ENCODE measurements at places on chromosomes 11 and 22.

GRCh38 chr22:46634011-46634699 is 14.0 kb downstream of the GRAMD4 start:
- DNase-seq = no peak

DNA sequence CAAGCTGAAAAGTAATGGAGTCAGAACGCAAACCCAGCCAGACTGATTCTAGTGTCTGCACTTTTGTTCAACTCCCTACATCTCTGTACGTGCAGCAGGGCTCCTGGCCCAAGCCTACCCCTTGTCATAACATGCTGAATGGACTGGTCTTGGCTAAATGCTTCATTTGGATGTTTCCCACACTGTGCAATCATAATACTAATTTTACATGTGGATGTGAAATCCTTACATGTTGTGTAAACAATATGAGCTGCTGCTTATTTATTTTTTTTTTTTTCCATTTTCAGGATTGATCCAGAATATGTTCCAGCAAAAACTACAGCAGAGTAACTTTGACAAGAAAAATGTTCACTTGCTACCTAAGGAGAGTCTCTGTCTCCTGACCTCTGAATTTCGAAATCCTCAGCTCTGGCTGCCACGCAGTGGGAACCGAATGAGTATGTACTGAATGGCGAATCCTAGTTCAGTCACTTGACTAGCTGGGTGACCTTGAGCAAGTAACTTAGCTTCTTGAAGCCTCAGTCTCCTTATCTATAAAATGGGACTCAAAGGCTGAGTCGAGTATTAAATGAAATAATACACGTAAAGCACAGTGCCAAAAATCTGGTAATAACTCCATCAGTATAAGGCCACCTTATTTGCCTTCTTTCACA is 133.4 kb downstream of the EHF start:
- DNase-seq = no peak

GRCh38 chr11:28110821-28111200 is 2.6 kb downstream of the METTL15 start:
- no peak for DNase-seq

DNA sequence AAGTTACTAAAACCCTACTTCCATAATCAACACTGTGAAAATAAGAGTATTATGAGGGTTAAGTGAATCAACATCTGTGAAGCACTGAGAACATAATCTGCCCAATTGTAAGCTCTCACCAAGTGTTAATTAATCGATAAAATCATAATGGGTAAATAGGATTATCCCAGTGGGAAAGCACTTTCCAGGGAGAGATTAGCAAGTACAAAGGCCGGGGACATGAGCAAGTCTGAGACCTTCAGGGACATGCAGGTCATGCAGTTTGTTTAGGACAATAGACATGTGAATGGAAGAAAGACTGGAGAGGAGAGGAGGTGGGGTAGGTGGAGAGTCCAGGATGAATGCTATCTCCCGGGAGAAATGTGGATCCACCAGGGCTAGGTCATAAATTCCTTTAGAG is 57.8 kb upstream of the FIBIN start:
- no peak for DNase-seq

GRCh38 chr11:127995921-127996320 is 591.4 kb downstream of the ETS1 start:
- no peak for DNase-seq

DNA sequence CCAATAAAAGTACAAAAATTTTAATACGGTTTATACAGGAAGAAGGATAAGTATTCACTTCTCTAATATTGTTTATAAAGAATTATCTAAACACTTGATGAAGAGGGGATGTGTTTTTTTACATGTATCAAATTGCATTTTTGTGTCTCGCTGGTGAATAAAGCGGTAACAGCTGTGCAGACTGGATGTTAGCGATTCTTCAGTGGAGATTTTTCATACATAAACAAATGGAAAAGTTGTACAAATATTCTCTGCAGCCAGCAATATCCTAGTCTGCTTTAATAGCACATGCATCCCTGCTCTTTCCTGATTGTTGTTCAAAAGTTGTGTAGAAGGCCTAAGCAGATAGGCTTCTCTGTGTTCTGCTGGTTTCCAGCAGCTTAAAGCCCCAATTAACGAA is 369.3 kb downstream of the SOX6 start:
- no peak for DNase-seq

DNA sequence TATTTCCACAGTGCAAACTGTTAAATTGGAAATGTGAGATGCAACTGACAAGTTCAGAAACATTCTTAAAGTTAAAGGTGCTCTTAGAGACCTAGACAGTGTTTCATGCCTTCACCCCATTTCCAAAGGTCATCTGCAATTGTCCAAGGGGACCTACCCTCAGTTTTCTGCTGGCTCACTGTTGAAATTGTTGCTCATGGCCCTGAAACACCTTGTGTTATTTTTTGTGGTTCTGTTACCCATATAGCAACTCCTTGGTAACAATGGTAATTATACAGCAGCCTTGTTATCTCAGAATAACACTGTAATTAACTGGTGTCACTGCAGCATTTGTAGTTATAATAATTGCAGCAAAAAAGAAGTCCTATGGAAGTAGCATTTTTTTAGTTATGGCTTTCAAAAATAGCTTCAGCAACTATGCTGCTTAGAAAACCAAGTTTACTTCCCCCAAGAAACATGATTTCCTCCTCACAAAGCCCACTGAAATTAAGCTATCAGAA is 49.2 kb upstream of the CCDC34 start:
- DNase-seq = no peak

DNA sequence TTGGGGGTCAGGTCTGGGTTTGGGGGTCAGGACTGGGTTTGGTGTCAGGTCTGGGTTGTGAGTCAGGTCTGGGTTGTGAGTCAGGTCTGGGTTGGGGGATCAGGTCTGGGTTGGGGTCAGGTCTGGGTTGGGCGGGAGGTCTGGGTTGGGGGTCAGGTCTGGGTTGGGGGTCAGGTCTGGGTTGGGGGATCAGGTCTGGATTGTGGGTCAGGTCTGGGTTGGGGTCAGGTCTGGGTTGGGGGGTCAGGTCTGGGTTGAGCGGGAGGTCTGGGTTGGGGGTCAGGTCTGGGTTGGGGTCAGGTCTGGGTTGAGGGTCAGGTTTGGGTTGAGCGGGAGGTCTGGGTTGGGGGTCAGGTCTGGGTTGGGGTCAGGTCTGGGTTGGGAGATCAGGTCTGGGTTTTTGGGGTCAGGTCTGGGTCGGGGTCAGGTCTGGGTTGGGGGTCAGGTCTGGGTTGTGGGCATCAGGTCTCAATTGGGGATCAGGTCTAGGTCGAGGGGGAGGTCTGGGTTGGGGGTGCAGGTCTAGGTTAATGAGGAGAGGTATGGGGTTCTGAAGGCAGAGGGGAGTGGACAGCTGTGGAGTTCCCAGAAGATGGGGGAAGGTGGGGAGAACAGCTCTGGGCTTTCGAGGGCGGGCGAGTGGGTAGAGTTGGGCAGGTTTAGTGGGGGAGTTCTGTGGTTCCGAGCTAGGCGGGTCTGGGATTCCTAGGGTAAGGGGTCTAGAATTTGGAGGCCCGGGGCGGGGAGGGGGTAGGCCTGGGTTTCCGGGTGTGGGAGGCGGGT is 629 bp downstream of the TTLL8 start:
- DNase-seq = no peak

DNA sequence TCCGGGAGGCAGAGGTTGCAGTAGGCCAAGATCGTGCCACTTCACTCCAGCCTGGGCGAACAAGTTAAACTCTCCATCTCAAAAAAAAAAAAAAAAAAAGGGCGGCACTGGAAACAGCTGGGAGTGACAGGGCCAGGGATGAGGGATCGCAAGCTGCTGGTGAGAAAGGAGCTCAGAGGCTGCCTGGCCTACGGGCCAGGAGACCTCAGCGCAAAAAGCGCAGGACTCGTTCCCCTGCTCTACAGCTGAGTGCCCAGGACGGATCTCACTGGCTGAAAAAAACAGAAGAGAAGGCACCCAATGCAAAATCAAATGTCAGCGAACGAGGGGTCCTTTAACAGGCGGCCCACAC is 650 bp upstream of the NUP50 start:
- peak; percentile 30 for DNase-seq

GRCh38 chr22:37173709-37174108 is 14.3 kb downstream of the C1QTNF6 start:
- DNase-seq = no peak

DNA sequence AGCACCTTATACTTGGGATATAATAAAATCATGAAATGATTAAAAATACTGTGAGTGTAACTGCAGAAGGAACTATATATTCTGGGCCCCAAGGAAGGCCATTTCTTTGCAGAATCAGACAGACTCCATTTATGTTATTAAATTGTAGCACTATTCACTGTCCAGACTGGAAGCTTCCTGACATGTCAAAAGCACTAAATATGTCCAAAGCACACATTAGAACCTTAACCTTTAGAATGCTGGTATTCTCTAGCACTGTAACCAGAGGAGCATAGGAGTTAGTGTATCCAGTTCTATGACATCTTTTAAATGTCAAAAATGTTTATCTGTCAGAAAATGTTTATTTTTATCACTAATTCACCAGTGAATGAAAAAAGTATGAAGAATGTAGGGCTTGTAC is 246.9 kb downstream of the CADM1 start:
- no peak for DNase-seq

DNA sequence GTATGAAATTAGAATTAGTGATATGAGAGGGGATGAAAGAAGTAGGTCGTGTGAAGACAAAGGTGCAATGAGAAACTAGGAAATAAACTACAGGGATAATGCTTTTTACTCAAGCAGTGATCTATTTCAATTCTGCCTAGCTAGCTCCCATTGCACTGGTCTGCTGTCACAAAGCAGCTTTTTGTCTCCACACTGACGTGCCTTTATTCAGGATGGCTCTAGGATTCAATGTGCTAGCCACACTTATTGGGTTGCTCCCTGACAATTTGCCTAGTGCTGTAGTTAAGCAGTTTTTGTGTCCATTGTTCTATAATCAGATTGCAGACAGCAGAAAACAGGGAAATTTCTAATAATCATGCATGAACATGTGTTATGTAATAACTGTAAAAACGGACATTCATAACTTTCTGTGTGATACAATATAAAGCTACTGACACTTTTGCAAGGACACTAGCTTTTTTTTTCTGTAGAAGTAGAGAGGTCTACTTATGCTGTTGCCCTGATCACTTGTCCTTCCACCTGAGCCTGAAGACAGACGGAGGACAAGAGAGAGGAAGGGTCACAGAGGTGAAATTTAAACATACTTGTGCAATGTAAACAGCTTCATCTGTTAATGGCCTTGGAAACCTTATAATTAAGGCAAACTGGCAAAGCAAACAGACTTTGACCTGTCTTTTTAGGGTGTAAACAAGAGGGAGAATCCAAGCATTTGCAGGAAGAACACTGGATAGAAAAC is 269.6 kb downstream of the LRRC4C start:
- no peak for DNase-seq

- DNase-seq = no peak
These were observed 5.1 kb downstream of the LRRC51 start for GRCh38 chr11:72085621-72086351.

GRCh38 chr11:103183981-103184611 is 74.9 kb downstream of the DYNC2H1 start:
- peak; percentile 16 for DNase-seq

- peak; percentile 81 for DNase-seq
These were observed 18.6 kb upstream of the SCARF2 start for GRCh38 chr22:20456064-20456721.

DNA sequence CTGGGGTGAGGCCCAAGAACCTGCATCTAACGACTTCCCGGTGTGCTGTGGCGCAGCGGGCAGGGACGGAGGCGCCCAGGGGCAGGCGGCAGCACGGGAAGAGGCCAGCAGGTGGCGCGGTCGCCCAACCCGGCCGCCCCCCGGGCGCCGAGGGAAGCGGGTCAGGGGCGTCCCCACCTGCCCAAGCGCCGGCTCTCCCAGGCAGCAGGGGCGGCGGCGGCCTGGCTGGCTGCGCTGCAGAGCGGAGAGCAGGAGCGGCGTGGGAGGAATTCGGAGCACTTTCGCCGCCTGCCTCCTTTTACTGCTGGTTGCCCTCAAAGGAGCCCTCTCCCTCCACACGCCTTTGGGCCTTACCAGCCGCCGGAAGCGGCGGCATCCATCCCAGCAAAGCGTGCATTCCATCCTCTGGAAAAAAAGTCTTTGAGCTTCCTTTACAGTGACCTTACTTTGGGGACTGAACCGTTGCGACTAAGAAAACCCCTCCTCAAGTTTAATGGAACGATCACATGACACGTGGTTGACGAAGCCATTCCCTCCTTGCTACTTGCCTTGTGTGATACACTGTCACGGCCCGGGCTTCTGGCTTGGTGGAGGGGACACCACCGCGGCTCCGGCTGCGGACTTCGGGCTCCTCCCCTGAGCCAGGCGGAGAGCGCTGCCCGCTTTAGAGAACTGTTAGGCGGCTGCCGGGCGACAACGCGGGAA is 106.8 kb upstream of the CLMP start:
- peak; percentile 84 for DNase-seq

DNA sequence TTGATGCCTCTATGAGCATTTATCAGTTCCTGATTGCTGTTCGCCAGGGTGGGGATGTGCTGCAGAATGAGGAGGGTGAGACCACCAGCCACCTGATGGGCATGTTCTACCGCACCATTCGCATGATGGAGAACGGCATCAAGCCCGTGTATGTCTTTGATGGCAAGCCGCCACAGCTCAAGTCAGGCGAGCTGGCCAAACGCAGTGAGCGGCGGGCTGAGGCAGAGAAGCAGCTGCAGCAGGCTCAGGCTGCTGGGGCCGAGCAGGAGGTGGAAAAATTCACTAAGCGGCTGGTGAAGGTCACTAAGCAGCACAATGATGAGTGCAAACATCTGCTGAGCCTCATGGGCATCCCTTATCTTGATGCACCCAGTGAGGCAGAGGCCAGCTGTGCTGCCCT is 2.7 kb downstream of the FEN1 start:
- no peak for DNase-seq

DNA sequence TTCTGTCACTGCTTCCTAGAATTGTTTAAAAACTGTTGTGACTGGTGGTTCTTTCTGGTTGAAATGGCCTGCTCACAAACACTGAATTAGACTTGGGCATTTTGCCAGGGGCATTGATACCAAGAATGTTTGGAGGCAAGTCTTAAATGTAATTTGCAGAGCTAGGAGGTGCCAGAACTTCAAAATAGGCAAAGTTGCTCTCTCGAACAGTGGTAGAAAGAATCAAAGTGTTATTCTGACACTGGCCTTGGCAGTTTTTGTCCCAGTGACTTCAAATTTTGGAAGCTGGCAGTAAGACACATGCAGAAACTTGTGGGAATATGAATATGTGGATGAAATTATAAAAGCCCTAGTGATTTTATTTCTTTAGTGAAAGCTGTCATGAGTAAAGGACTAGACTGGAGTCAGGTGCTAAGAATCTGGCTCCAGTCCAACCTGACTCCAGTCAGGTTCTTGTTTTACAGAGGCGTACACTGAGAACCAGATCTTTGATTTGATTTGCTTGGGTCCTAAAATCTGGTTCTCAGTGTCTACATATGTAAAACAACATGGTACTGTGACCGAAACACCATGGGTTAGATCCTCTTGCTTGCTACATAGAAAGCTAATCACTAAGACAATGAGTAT is 20.9 kb downstream of the SVIP start:
- no peak for DNase-seq

GRCh38 chr22:35542157-35542938 is 1.7 kb downstream of the RASD2 start:
- DNase-seq = no peak

GRCh38 chr11:118911880-118912741 is 13.6 kb downstream of the BCL9L start:
- DNase-seq = peak; percentile 89

- DNase-seq = no peak
These were observed 3.3 kb upstream of the SAMM50 start for GRCh38 chr22:43951966-43952365.

Measured in activated CD4-positive, alpha-beta T cell treated with anti-CD3 and anti-CD28 coated beads, Interleukin-10, Interleukin-2, amounts not matched to agents 100 ng/mL and 50 ng/mL, durations not matched to agents 16 hours and 8 hours (primary cell).